Stimulated activated CD4-positive, alpha-beta T cell treated with anti-CD3 and anti-CD28 coated beads, Interleukin-2, amount 100 ng/mL, for 48 hours (primary cell): ENCODE measurements at places on chromosomes 2 and 18.

DNA sequence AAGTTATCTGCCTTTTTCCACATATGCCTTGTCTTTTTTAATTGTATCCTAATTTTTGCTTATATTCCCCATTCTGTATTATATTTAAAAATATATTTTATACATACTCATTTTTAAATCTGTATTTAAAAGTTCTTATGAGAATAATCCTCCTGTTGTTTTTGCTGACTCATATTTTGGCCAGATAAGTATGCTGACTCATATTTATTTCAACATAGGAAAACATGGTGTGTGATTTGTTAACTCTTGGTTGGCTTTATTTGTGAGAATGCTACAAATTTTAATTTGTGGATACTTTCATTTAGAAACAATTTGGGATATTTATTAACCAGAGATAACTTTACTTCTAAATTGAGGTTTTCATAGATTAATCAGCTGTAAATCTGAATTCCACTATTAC, 587.7 kb downstream of the CPS1 start:
- DNase-seq: no peak

DNA sequence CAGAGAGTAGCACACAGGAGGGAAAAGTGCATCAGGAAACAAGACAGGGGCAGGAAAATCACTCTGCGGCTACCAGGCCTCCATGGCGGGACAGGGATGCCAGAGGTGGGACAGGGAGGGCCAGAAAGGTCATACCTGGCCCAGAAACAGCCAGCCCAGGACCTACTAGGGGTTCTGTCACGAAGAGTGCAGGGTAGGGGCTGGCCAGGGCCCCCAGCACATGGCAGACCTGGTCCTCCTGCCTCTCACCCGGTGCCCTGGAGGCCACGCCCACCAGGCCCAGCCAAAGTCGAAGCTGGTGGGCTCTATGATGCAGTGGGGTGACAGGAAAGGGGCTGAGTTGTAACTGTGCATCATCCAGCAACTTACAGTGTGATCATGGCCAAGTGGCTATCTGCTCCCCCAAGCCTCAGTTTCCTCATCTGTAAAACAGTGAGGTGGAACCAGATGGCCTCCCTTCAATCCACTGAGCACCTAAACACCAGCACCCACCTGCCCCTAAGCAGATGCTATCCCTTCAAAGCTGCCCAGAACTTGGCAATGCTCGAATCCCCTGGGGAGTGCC, 10.6 kb downstream of the CYP26B1 start:
- DNase-seq: no peak

GRCh38 chr2:153394686-153395085, 83.9 kb downstream of the RPRM start:
- no peak for DNase-seq

GRCh38 chr2:142858961-142859360, 18.5 kb upstream of the KYNU start:
- DNase-seq: no peak

DNA sequence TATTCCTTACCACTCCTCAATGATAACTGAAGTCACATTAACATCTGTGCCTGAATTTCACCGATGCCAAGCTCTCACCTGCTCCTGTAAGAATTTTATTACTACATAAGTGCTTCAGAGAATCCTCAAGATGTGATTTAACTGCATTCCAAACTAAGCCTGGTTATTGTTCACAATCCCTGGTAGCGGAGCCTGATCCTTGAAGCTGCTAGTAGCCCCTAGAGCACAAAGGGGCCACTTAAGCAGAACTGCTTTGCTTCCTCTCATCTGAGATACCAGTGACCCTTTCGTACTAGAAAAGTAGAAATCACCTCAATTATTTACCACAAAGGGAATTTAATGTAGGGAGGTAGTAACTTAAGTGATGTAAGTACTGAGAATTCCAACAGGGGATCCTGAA, 529.6 kb downstream of the CPS1 start:
- no peak for DNase-seq

DNA sequence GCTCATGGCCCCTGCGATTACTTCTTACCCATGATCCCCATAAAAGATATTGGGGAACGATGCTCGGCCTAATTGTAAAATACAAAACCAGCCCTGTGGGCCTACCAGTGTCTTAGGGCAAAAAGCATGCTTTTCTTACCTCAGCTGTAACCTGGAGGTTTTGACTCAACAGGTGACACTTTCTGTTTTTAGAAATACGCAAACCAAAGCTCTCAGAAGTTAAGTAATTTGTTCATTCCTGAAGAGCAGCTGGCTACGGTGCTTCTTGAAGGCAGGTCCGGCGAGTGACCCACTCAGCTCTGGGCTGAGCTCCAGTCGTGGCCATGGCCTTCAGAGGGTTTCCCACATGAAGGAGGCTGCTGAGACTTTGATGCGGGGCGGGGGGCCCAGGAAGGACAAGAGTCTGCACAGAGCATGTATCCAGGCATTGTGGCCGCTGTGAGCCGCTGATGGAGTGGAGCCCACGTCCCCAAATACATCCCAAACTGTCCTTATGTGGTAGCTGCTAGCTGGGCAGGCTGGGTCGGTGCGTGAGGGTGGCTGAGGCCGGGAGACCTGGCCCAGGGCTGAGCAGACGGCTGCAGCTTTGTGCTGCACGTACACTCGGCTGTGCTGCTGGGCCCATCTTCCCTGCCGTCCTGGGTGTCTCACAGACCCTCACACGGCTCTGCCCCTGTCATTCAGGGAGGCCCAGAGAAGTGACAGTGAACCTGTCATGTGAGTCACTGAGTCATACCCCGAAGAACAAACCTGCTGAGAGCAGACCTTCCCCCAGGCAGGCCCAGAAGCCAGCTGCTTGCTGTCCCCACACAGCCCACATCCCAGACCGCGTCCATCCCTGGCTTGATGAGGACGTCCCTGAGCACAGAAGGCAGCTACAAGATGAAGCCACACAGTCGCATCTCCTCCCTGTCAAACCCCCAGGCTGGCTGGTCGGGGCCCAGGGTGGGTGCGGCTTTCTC, 34.1 kb downstream of the ITGB1BP1 start:
- DNase-seq: no peak

DNA sequence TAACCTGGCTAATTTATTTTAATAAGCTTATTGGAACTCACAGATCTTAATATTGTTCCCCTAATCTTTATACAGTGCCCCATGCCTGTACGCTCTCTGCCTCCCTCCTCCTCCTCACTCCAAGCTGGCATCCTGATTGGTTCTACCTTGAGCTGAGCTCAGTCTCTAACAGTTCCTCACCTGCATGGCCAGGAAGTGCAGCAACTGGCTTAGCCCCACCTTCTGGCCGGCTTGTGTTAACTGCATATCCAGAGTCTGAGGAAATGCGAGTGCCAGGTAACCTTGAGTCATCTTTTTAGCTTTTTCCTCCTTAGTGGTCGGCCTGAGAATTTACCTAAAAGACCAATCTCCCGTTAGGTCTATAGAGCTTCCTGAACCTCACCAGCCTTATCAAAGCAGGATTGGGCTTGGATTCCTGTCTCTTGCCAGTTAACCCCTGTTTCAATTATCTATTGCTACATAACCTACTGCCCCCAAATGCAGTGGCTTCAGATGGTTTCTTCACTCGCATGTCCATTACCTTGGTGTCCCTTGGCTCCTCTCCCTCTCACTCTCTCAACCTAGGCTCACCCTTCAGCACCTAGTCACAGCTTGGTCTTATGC, 89.5 kb upstream of the STK39 start:
- DNase-seq: peak; percentile 24
